ENCODE measurements at places on chromosomes 7 and 10. TPM values are rescaled to one million over a fixed set of nuclear protein-coding genes. Genes with fewer than 3 reads are reported as not detected.

DNA sequence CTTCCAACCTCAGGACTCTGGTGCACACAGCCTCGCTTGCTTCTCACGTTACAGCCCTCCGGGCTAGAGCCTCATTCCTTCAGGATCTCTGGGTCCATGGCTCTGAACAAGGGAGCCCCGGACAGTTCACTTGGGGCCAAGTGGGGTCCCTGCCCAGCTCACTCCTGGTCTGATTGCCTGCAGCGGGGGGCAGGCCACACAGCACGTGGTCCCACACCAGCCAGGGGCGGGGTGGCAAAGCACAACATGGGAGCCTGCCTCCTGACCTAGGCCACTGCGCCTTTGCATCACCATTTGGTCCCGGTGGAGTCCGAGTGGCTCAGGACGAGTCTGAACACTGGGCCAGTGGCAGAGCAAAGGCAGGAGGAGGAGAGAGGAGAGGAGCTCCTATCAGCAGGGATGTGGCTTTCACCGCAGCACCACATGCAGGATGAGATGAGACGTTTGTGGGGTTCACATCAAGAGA is 13.4 kb upstream of the CRYGN start:
- H3K4me3 ChIP-seq, result no peak overlapping the region
- H3K27ac ChIP-seq, result no peak overlapping the region
- H3K36me3 ChIP-seq, result no peaks in the 10 kb centered on the region

- H3K27me3 ChIP-seq, result no peaks in the 10 kb centered on the region
- no peaks in the 10 kb centered on the region for H3K36me3 ChIP-seq
- DNase-seq, result no peak
- no peak overlapping the region for H3K27ac ChIP-seq
- no peak overlapping the region for H3K4me3 ChIP-seq
- H3K4me1 ChIP-seq, result no peaks in the 10 kb centered on the region
These were observed 116.2 kb downstream of the SH3PXD2A start for GRCh38 chr10:103739039-103739764.

DNA sequence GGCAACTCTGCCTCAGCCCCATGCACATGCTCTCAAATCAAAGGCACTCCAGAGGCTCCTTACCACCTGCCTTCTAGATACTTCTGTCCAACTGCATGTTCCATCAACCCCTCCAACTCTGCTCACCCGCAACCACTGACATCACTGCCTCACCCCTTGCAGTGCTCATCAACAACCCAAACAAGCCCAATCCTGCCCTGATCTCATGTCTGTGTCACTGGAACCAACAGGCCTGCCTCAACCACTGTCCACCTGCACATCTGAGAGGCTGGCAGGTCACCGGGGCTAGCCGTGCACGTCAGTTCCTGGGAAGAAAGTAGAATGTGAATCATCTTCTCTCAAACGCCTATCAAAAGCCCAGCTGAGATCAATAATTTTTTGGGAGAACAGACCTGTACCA is 33.3 kb downstream of the CTBP2 start:
- H3K4me1 ChIP-seq, result no peaks in the 10 kb centered on the region
- no peak for DNase-seq
- no peak overlapping the region for H3K27ac ChIP-seq
- H3K36me3 ChIP-seq, result no peaks in the 10 kb centered on the region
- H3K27me3 ChIP-seq, result no peaks in the 10 kb centered on the region

Gene ANKRD22
- total RNA-seq, result not detected

- peak; percentile 66 for DNase-seq
- peaks cover 47% of the 10 kb centered on the region for H3K4me1 ChIP-seq
- H3K27ac ChIP-seq, result peak overlapping the region; percentile 87
- H3K4me3 ChIP-seq, result peak overlapping the region; percentile 66
These were observed 44.8 kb upstream of the GRID1 start for GRCh38 chr10:86411281-86411841.

GRCh38 chr10:86354761-86355540 is 11.6 kb downstream of the GRID1 start:
- H3K4me1 ChIP-seq, result no peaks in the 10 kb centered on the region
- H3K27me3 ChIP-seq, result peaks cover 4% of the 10 kb centered on the region
- no peak overlapping the region for H3K4me3 ChIP-seq
- no peak for DNase-seq
- no peaks in the 10 kb centered on the region for H3K36me3 ChIP-seq

- no peaks in the 10 kb centered on the region for H3K27me3 ChIP-seq
- no peaks in the 10 kb centered on the region for H3K36me3 ChIP-seq
- H3K4me3 ChIP-seq, result no peak overlapping the region
These were observed 494.7 kb downstream of the SDK1 start for GRCh38 chr7:3795781-3796180.

DNA sequence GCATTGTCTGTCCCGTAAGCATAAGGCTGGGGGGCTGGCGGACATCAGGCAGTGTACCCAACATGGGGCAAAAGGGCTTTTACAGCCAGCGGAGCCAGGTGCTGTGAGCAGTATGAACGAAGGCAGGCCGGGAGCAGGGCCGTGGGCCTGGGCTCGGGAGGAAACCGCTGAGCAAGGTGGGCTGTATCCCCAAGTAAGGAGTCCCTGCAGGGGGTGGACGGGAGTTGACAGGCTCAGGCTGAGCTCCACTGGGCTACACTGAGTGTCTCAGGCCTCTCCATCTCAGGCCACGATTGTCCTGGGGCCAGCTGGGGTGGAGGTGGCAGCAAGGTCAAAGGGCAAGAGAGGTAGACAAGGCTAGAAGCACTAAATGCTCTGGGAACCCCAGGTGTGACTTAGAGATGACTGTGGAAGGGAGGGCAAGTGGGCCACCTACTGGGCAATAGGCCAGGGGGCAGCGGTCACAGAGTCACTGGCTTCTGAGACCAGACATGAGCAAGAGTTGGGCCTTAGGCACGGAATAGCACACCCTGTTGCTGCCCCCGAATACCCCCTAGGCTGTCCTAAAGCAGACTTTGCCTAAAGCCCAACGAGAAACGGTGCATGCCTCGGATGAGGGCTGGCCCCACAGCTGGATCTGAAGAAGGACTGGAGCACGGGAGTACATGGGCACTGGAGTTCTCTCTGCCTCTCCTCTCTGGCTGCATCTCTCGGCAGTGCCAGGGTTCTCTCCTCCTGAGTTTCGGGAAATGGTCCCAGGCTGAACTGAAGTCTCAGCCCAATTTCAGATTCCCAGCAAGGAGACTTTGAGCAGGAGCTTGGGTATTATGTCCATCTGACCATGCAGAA is 10.8 kb upstream of the RAMP3 start:
- DNase-seq, result no peak
- no peak overlapping the region for H3K27ac ChIP-seq
- H3K27me3 ChIP-seq, result peaks cover 6% of the 10 kb centered on the region
- H3K36me3 ChIP-seq, result no peaks in the 10 kb centered on the region

GRCh38 chr10:50653142-50653541 is 29.4 kb upstream of the SGMS1 start:
- peak; percentile 24 for DNase-seq
- peaks cover 13% of the 10 kb centered on the region for H3K4me1 ChIP-seq
- no peak overlapping the region for H3K27ac ChIP-seq
- H3K4me3 ChIP-seq, result no peak overlapping the region
- H3K27me3 ChIP-seq, result peaks cover 2% of the 10 kb centered on the region

GRCh38 chr10:1169186-1169885 is 113.2 kb downstream of the WDR37 start:
- H3K36me3 ChIP-seq, result no peaks in the 10 kb centered on the region
- H3K4me1 ChIP-seq, result no peaks in the 10 kb centered on the region
- no peak overlapping the region for H3K27ac ChIP-seq
- DNase-seq, result no peak
- no peak overlapping the region for H3K4me3 ChIP-seq

All from activated CD8-positive, alpha-beta T cell treated with anti-CD3 and anti-CD28 coated beads for 36 hours (primary cell).